ENCODE measurements at places on chromosomes 1 and 21. TPM values are rescaled to one million over a fixed set of nuclear protein-coding genes. Genes with fewer than 3 reads are reported as not detected.

The ATP6V1G3 gene
- not detected for polyA plus RNA-seq

GRCh38 chr1:17470021-17470799 lies 30.7 kb upstream of the RCC2 start:
- no peak for DNase-seq

DNA sequence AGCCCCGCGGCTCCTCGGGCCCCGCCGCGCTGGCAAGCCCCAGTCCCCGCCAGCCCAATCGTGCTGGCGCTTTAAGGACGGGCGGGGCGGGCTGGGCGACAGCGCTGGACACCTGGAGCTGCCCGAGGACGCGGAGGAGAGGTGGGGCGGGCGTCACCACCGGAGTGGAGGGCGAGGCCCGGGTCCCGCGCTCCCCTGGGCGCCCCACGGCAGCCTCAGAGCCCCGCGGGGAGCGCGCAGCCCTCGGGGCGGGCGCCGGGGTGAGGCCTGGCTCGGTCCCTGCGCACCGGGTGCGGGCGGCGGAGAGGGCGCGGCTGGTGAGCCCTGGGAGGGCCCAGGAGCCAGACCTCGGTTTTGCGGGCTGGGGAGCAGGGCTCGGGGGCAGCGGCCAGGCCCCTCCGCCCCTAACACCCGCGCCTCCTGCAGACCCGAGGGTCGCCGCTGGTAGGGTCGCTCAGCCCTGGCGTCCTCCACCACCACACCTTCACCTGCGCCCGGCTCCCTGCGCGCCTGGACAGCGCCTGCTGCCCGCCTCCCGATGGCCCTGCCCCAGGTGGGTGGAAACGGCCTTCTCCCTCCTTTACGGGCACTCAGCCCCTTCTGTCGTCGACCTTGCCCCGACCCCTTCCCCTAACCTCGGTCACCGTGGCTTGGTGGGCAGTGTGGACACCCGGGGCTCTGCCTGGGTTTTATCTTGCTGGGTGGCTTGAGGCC lies at the start of gene TMEM61:
Gene TMEM61 (plus strand): TSS at position 101 of the 714 bp plus-strand sequence. CDS start 438 bp downstream, at position 539.
- DNase-seq: no peak

- peak; percentile 13 for DNase-seq
Observed at GRCh38 chr1:93081716-93082115, 2.6 kb downstream of the MTF2 start.

DNA sequence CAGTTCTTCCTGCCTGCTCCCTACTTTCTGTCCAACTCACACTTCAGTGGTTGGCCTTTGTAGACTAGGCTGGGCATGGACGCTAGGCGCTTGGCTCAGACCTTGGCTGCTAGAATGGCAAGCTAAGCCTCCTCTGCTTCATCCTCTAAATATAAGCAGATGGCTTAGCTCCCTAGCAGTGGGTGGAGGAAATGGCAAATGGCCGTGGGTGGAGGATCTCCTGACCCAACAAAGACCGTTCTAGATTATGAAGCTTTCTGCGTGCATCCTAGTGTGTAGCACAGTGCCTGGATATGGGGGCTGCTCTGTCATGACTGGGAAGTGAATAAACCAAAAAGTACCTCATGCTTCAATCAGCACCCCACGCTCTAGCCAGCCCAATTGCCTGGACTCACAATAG lies 10.4 kb upstream of the ETV3L start:
- no peak for DNase-seq

The SKI gene
- 74.3 TPM for polyA plus RNA-seq

- DNase-seq: no peak
Observed at GRCh38 chr1:178607718-178608408, 95.0 kb downstream of the TEX35 start.

The SLAMF1 gene
- 0.23 TPM for polyA plus RNA-seq

Measured in right lung (tissue), 10 donors.